NCI-H1417 (cell line): ENCODE measurements at places on chromosomes 1 and 21.

DNA sequence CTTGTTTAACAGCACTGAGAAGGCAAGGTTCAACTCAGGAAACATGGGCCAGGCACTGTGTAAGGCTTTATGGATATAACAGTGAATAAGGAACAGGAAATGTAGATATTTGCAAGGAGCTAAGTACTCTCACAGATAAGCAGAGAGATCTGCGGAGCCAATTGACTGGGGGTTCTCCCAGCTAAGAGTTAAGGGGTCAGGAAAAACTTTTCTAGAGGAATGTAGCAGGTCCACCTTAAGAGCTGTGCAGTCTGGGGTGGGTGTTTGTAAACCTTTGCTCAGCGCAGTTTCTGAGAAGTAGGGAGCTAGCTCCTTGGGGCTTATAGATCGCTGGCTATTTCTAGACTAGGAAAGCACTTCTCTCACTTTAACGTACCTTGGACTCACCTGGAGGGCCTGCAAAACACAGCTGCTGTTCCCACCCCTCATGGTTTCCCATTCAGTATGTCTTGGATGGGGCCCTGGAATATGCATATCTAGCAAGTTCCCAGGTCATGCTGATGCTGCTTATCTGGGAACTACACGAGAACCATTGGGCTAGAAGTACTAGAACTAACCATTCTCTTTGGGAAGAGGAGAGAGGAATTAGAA, 51.7 kb downstream of the TLCD4 start:
- DNase-seq, result no peak

- no peak for DNase-seq
These were observed 20.8 kb upstream of the IL10 start for GRCh38 chr1:206792939-206793607.

DNA sequence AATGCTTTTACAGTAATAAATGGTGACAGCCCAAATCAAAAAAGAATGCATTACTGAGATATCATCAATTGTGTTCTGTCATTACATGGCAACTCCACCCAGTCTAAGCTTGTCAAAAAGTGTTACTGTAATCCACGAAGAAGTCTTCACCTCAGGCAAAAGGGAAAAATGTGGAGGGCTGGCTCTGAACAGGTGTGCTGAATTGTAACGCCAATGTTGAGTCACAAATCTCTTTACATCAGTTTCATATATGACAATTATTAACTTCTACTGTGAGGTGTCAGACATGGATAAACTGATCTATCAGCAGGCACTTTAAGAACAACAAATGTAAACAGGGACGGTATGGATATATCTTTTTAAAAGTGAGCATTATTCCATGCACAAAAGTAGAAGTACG, 98.5 kb upstream of the DMRTA2 start:
- DNase-seq, result no peak

DNA sequence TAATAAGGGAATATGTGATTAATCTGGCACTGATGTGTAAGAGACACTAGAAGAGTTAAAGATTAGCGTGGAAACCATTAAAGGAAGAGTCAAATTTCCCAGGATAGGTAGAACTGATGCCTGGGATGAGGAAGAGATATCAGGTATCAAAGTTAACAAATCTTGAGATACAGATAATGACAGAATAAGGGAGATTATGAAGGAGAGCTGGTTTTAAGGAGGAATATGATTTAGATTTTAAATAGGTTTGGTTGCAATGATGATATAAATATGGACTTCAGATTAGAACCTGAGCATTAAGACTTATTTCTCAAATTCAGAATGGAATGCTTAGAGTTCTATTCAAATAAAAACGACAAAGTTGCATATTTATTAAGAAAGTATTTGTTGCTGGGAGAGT, 26.2 kb downstream of the MAGI3 start:
- no peak for DNase-seq

- no peak for DNase-seq
These were observed 2.3 kb upstream of the RGSL1 start for GRCh38 chr1:182447660-182448059.

- DNase-seq, result no peak
These were observed 71.1 kb upstream of the CD34 start for GRCh38 chr1:207981976-207982375.

DNA sequence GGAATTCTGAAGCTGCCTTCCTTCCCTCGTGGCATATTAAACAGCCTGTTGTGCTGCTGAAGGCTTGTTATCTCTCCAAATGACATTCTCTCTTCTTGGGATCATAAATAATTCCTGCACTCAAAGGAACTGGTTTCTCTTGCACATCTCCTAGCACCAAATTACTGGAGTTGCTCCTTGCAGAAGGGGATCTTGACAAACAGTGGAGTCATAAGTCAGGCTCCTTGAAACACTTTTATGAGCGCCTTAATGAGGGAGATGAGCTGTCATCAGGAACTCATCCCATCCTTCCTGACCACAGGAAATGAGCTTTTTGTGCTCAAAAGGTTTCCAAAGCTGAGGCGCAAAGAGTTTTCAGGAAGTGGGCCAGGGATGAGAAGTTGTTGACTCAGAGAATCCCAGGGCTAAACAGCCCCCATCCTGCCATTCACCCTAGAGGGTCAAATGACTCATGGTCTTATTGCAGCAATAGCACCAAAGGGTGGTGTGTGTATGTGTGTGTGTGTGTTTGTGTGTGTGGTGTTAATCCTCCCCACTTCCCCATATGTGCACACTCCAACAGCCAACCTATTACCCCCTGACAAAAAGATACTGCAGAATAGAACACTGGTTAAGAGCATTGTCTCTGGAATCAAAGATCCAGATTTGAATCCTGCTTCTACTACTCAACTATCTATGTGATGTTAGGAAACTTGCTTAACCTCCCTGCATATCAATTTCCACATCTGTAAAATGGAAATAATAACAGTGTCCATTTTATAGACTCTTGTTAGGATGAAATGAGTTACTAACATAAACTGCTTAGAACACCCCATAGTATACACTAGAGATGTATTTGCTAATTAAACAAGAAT, 2.8 kb upstream of the PHC2 start:
- DNase-seq, result no peak

DNA sequence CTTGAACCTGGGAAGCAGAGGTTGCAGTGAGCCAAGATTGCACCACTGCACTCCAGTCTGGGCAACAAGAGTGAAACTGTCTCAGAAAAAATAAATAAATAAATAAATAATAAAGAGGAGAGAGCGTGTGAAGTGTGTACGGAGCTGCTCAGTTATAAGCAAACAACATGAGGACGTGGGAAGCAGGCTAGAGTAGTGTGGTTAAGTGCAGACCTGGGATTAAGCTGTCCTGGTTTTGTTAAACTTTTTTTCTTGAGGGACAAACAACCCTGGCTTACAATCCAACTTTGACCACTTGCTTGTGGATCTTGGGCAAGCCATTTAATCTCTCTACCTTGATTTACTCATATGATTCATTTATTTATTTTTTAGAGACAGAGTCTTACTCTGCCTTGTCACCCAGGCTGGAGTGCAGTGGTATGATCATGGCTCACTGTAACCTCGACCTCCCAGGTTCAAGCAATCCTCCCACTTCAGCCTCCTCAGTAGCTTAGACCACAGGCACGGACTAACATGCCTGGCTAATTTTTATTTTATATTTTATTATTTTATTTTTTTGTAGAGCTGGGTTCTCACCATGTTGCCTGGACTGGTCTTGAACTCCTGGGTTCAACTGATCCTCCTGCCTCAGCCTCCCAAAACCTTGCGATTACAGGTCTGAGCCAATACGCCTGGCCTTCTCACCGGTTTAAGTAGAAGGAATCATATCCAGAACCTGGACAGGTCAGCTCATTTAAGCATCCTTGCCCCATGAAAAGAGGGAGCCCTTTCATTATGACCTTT, 52.7 kb downstream of the RPS6KA1 start:
- no peak for DNase-seq

DNA sequence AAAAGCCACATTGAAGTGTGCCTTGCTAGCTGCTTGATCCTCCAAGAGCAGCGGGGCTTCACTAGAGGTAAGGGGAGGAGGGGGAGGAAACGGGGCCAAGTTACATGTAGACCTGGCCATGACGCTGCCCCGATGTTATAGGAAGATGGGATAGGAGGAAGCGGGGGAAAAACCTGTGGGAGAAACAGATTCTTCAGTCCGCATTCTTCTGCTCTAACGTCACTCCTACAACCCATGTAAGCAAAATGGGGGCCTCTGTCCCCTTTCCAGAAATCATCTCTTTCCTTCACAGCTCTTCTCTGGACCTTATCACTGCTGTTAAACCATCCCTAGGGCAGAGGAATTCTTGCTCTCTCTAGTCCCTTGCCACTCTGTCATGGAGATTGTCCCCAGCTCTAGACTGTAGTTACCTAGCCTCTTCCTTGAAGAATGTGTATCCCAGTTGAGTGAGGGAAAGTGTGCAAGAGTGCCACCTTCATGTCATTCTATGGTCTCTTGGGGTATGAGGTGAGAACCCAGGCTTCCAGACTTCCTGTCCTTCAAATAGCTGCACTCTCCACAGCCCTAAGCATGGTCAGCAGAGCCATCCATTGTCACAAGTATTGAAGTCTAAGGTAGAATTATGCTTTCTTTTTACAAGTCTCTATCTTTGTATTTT, 11.4 kb downstream of the PLEKHO1 start:
- peak; percentile 16 for DNase-seq

DNA sequence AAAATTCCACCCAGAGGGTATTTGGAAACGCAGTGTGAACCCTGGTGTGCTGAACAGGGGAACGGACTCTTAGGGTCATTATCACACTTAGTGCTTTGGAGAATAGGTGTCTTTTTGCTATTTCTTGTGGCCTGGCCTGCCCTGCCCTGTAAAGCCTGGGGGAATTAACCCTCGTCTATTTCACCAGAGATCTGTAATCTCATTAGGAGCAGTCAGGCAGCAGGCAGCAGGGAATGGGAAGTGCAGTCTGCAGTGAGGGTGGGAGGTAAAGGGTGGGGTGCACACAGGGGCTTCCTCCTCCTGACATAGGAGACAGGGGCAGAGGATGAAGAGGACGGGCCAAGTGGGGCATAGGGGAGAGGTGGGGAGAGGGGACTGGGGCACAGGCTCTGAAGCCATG, 1.1 kb upstream of the SLC1A7 start:
- DNase-seq, result no peak

DNA sequence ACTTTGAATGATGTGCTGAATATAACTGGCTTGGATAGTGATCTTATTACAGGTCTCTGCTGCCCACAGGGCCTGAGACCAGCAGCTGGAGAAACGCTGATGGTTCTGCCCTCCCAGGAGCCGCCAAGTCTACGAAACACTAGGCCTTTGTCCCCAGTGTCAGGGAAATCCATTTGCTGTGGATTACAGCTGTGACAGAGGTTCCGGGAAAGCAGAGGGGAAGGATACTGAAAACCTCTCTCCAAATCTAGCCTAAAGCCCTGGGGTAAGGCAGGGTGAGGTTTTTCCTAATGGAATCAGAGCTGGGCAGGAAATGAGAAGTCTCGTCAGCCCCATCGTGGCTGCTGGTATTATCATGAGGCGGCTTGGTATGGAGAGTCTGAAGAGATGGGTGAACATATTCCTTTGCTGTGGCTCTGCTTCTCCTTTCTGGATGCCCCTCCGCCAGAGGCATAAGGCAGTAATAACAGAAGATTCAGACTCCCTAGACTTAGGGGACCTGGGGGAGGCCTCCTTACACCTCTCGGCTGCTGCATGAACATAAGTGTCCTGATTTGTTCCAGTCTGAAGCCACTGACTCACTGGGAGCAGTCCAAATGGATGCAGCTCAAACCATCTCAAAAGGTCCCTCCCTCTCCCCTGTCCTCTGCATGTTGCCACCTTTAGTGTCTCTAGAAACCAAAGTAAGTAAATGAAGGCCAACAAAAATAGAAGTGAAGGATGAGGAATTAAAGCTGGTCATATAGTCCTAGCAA, 48.1 kb downstream of the PHC2 start:
- peak; percentile 28 for DNase-seq

- DNase-seq, result no peak
These were observed 22.7 kb downstream of the UCHL5 start for GRCh38 chr1:193036337-193037047.

GRCh38 chr1:225152061-225152460, 222.6 kb downstream of the DNAH14 start:
- no peak for DNase-seq

GRCh38 chr1:15885701-15886610, 38.4 kb downstream of the SPEN start:
- DNase-seq, result peak; percentile 94
